ENCODE measurements at places on chromosomes 5 and 9.
A peak's percentile ranks its signal among the peaks of the same experiment; 100 is the strongest.

- DNase-seq = no peak
Observed at GRCh38 chr5:59698207-59699178, 195.0 kb downstream of the PDE4D start.

DNA sequence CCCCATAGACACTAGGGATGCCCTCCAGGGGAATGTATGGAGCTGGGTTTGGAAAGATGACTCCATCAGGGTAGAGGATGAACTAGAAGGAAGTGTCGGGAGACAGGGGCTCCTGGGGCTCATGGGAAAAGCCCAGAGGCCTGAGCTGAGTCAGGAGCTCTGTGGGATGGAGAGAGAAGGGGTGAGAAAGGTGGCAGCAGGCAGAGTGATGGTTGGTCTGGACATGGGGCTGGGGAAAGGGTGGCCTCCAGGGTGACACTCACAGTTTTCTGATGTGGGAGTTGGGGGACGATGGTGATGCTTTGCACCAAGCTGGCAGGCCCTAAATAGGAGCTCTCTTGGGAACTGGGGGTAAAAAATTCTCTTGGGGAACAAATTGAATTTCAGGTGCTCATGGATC is 213.5 kb upstream of the MVB12B start:
- no peak for DNase-seq

- DNase-seq = no peak
Observed at GRCh38 chr5:139475865-139476617, 5.2 kb downstream of the SMIM33 start.

DNA sequence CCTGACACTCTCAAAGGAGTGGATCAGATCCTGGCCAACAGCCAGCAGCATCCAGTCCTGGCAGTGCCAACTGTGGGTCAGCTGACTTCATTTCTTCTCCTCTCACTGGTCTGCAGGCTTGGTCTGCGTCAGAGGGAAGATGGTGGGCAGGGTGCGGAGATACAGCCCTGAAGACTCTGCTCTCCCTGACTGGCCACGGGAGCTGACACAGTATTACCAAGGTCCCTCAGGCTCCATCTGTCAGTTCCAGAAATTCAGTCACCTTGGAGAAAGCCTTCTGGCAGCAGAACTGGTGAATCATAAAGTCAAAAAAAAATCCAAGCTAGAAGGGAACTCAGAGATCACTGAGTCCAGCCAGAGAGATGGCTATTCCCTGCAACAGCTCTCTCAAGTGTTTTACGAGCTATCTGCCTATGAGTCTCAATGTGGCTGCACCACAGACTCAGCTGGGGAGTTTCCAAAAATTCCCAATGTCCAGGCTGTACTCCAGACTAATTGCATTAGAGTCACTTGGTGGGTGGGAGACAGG is 27.9 kb downstream of the C1QTNF2 start:
- DNase-seq = no peak

DNA sequence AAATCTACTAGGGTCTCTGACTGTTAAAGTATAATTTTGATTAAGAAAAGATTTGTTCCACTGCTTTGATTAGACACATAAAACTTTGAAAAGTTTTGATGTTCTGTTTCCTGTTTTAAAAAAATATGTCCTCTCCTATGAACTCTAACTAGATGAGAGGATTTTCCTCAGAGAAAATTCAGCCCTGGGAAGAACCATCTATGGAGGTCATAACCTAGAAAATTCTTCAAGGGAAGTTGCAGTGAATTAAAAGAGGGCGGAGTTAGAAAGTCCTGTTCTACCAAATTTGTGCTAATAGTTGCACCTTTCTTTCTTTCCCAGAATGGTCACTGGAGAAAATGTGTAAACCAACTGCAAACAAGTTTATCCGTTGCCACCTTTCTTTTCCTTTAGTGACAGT is 27.7 kb downstream of the PIK3R1 start:
- no peak for DNase-seq

DNA sequence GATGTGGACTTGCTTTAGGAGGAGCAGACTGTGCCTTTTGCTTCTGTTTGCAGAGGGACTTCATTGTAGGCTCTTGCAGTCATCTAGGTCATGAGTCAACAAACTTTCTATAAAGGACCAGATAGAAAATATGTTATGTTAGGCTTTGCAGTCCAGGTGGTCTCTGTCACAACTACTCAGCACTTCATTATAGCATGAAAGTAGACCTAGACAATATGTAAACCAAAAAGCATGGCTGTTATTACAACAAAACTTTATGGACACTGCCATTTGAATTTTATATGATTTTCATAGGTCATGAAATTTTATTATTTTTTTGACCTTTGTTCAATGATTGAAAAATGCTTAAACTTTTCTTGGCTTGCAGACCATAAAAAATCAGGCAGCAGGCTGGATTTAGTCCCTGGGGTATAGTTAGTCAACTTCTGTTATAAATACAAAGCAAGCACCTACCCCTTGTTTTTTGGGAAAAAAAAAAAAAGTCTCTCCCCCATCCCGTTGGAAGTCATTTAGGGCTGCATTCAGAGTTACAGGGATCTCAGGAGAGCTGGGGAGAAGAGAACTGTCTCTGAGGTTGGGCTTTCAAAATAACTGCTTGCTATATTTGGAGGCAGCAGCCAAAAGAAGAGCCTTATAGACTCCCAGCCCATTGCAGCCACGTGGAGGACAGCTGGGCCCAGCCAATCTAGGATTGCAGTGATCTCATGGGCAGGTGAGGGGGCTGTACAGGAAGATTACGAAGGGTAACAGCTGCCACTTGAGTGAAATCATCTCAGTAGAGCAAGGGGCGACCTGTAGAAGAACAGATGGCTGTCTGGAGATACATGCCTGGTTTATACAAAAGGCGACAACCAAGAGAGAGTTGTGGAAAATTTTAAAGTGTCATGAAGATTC is 136.6 kb upstream of the TNC start:
- DNase-seq = no peak

GRCh38 chr9:98158071-98158831 is 34.2 kb downstream of the CORO2A start:
- DNase-seq = no peak

DNA sequence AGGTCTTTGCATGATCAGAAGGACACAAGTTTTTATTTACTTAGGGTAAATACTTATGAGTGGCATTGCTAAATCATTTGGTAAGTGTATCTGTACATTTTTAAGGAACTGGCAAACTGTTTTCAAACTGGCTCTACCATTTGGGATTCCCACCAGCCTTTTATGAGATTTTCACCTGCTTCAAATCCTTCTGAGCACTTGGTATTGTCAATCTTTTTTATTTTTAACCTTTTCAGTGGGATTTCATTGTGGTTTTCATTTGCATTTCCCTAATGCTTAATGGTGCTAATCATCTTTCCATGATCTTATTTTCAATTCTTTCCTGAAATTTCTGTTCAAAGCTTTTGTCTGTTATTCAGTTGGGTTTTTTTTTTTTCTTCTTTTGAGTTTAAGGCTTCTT is 475.6 kb downstream of the MAN2A1 start:
- DNase-seq = no peak

- no peak for DNase-seq
Observed at GRCh38 chr9:106891286-106891685, 28.3 kb downstream of the ZNF462 start.

DNA sequence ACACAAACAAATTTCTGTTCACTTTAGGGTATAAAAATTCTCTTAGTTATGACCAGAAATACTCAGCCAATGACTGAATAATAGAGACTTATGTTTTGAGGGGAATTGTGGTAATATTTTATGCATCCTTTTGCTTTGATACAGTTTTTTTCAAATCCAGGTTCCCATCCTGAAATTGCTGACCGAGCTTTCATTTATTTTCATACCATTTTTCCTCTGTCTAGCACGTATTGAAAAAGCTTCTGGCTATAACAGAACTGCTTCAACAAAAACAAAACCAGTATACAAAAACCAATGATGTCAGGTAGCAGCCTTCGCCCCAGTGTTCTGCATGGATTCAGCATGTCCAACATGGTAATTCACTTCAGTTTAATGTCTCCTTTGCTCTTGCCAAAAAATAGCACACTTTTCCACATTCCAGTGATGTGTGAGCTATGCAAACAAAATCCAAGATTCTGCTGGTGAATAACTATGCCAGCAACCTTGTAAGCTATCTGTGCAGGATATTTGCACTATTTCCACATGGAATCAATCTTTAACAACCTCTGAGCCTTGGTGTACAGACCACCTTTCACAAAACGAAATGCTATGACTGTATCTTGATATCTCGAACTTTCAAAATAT is 22.0 kb downstream of the CCNH start:
- no peak for DNase-seq

- no peak for DNase-seq
Observed at GRCh38 chr5:25863811-25864210, 1174.6 kb downstream of the CDH9 start.

GRCh38 chr9:110750272-110750671 is 81.7 kb downstream of the MUSK start:
- DNase-seq = no peak

- DNase-seq = no peak
Observed at GRCh38 chr9:83403527-83404238, 134.5 kb downstream of the FRMD3 start.

GRCh38 chr5:143824851-143825720 is 13.1 kb downstream of the HMHB1 start:
- peak; percentile 54 for DNase-seq

DNA sequence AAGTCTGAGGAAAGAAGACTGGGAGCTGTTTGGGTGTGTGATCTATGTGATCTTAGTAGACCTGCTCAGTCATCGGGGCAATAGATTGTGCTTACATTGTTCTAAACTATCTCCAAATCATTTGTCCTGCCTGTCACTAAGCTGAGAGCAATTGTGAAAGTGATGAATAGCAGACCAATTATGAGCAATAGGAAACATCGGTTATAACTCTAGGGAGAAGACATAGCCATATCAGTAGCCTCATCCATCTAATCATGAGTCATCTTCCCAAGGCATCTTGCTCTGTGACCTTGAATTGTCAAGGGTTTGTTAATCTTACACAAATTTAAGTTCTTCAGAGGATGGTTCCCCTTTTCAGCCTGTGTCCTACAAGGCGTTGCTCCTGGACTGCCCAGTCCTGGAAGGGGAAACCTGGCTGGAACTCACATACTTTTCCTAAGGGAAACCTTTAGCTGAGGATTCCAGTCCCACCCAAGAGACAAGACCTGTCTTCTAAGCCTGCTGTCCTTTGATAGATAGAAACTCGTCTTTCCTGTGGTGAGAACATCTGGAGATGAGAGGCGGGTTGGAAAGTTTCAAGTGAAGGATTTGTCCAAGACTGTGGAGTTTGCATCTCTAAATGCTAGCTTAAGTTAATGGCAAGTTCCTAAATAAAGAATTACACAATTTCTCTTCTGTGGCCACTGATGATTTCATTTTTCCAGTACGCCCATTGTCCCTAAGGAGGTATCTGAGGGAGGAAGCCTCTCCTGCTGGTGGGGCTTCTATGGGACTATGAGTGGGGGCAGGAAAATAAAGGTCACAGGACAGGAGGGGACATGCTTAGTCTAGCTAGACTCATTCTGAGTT is 53.9 kb upstream of the TRIM32 start:
- no peak for DNase-seq

- DNase-seq = no peak
Observed at GRCh38 chr9:23638011-23638410, 188.0 kb downstream of the ELAVL2 start.

GRCh38 chr5:141841378-141842180 is 36.6 kb downstream of the PCDH1 start:
- peak; percentile 65 for DNase-seq

GRCh38 chr5:104045987-104046386 is 483.4 kb upstream of the NUDT12 start:
- no peak for DNase-seq

DNA sequence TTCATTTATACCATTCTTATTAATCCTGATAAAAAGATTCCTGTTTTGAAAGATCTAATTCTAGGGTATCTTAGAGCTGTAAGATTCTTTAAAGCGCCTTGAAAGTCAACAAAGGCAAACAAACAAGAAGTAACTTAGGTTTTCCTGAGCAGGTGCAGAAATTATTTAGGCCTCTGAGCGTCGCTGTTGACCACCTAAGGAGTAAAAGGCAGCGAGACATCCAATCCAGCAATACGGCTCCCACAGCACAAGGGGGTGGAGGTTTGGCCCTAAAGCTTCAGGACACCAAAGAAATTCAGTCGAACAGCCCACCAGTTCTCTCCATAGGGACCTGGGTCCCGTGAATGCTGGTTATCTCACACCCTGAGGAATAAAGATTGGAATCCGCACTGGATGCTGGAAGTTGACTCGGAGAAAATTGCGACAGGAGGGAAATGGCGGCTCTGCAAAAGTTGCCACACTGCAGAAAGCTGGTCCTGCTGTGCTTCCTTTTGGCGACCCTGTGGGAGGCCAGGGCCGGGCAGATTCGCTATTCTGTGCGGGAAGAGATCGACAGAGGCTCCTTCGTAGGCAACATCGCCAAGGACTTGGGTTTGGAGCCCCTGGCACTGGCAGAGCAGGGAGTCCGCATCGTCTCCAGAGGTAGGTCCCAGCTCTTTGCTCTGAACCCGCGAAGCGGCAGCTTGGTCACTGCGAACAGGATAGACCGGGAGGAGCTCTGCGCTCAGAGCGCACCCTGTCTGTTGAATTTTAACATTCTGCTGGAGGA is at the start of gene PCDHGA2:
Gene PCDHGA2 (plus strand): TSS at position 223 of the 769 bp plus-strand sequence.
- no peak for DNase-seq

- DNase-seq = no peak
Observed at GRCh38 chr5:82018462-82018861, 46.6 kb downstream of the ATG10 start.

DNA sequence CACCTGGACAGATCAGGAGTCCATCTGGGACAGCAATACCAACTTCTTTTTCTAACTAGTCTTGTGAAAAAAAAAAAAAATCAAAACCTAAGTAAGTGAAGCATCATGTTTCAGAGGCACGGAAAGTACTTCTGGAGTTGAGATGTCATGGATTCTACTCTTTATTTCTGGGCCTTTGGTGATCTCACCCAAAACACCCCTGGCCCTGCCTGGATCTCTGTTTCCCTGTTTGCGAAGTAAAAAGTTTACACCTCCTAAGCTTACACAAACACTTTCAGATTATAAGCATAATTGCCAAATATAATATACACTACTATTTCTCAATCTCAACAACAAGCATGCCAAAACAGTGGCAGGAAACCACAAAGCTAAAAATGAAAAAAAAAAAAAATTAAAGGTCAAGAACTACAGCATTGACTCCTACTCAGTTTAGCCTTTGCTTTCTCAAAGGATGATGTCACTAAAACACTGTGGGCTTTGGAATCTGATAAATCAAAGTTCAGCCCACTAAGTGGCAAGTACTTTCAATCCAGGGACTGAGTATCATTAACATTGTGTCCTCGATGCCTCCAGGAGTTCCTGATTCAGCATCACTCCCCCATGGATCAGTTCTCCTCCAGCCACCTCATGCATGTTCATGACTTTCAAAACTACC is 291.9 kb downstream of the NFIB start:
- DNase-seq = no peak

DNA sequence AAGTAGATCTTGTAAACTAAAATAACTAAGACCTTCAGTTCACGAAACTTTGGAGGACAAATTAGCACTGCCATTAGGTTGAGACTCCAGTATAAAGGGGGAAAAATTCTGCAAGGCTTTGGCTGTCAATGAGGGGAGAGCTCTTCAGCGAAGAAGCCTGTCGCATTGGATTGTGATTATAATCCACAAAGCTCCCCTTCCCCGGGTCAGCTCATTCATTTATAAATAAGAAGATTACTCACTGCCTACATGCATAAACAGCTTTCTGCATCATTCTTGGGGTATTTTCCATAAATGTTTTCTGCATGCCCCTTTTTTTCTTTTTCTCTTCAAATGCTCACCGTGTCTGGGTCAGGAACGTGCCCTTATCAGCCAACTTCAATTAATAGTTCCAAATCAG is 196.7 kb downstream of the EBF1 start:
- no peak for DNase-seq

- peak; percentile 3 for DNase-seq
Observed at GRCh38 chr5:18314192-18314778, 680.0 kb downstream of the TAF11L14 start.

GRCh38 chr5:97125125-97125683 is 17.2 kb downstream of the LIX1 start:
- DNase-seq = no peak
